Placental epithelial cell (primary cell): ENCODE measurements at places on chromosomes 1 and 21. TPM values are rescaled to one million over a fixed set of nuclear protein-coding genes. Genes with fewer than 3 reads are reported as not detected.

OBSCN gene
- total RNA-seq: 8.5 and 54.2 TPM in 2 replicates

FCRL3 gene
- total RNA-seq: not detected in 2 replicates

FASLG gene
- total RNA-seq: not detected in 2 replicates

KIAA0319L gene
- 76.6 and 101 TPM in 2 replicates for total RNA-seq

TINAGL1 gene
- total RNA-seq: 13.3 and 119 TPM in 2 replicates

KCNK1 gene
- total RNA-seq: 32.6 and 39.7 TPM in 2 replicates

ECM1 gene
- total RNA-seq: 18.4 and 27.9 TPM in 2 replicates

LAMB3 gene
- 218 and 906 TPM in 2 replicates for total RNA-seq

RIPPLY3 gene
- total RNA-seq: 0.33 and 0.79 TPM in 2 replicates

RAB3B gene
- total RNA-seq: 0.11 and 0.39 TPM in 2 replicates

TMPRSS2 gene
- total RNA-seq: not detected in 2 replicates

SASS6 gene
- 2.2 and 2.4 TPM in 2 replicates for total RNA-seq

PLA2G2C gene
- not detected in 2 replicates for total RNA-seq

ICOSLG gene
- total RNA-seq: 0.43 and 0.79 TPM in 2 replicates

INSRR gene
- under 0.01 TPM in 1 of 2 replicates, not detected in the other for total RNA-seq

LHX8 gene
- total RNA-seq: not detected in 2 replicates
